CD4-positive, alpha-beta T cell treated with Interleukin-1 beta for 1 hour (primary cell): ENCODE measurements at places on chromosomes 3 and 15.

GRCh38 chr15:77243135-77243534 is 172.2 kb upstream of the TSPAN3 start:
- no peak for DNase-seq

DNA sequence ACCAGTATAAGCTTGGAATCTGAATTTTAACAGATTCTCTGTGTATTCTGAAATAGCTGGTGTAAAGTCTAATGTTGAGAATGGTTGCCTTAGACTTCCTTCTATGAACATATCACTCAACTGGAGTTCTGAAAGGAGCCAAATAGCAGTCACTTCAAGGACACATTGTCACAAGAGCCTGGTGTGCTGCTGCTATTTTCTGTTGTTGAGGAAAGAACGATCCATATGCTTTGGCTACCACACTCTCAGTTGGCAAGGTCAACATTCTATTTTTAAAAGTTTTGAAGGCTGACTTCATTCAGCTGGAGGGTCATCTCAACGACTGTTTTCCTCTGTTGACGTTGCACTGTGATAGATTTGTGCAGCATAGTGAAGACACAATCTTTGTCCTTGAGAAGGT is 248.7 kb downstream of the TUSC7 start:
- DNase-seq: no peak

GRCh38 chr15:101359365-101359947 is 64.4 kb upstream of the SNRPA1 start:
- DNase-seq: no peak

DNA sequence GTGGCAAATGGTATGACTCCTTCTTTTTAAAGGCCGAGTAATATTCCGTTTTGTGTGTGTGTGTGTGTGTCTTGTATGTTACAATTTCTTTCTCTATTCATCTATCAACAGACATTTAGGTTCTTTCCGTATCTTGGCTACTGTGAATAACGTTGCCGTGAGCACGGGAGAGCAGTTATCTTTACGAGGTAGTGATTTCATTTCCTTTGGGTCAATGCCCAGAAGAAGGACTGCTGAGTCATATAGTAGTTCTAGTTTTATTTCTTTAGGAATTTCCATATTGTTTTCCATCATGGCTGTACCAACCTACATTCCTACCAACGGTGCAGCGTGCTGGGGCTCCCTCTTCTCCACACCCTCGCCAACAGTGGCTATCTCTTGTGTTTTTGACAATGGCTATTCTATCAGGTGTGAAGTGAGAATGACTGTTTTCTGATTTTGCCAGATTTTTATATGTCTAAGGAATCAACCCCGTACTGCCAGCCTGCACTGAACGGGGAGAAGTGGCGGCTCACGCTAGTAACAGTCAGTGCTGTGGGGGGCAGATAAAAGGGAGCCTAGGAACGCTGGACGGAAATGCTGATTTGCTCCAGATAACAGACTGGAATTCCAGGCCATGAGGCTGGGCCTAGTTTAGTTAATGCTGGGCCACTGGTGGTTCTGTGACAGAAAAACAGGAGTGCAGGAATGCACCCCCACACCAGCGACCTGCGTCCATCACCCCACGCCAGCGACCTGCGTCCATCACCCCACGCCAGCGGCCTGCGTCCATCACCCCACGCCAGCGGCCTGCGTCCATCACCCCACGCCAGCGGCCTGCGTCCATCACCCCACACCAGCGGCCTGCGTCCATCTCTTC is 168.1 kb downstream of the XXYLT1 start:
- peak; percentile 26 for DNase-seq

DNA sequence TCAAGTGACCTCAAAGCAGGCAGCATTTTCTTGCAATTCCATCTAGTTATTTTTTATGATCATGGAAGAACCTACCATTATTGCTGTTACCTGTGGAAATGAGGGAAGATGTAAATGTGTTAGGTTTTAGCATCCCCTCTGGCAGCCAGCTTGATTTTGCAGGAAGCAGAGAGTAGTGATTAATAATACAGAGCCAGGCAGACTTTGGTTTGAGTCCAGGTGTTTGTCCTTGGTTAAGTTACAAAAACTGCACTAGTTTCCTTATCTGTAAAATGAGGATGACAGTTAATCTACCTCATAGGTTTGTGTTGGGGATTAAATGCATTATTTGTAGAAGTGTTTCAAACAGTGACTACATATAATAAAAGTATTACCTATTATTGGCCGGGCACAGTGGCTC is 6.7 kb upstream of the ZNF621 start:
- no peak for DNase-seq

GRCh38 chr15:51416129-51416528 is 74.7 kb downstream of the GLDN start:
- DNase-seq: no peak

DNA sequence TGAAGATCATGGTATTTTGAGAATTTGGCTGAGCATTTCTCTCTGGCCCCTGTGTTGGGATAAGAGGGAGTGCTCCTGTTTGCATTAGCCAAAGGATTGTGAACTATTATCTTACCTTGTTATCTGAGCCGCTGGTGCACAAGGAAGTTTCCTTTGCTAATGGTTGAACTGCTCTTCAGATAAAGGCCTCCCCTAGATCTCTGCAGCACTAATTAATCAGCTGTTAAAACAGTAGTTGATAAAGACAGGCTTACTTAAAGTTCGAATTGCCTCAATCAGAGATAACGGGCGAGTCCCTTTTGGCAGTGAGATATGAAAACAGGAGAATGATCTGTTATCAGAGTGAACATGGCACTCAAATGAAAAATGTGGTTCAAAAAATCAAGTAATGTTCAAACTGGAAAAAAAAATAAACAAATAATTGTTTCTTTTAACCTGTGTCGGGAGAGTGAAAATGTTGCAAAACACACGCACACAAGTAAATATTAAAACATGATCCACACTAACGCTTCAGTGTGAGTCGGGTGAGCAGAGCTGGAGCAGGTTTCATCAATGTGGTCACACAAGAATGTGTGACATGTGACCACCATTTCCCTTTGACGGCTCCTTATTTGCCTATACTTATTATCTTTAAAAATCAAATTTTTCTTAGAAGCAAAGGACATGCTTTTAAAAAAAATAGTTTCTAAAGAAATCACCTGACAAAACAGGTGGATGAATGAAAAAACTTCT is 469.1 kb downstream of the SOX2 start:
- no peak for DNase-seq

GRCh38 chr15:28273468-28273867 is 48.5 kb downstream of the HERC2 start:
- DNase-seq: no peak

DNA sequence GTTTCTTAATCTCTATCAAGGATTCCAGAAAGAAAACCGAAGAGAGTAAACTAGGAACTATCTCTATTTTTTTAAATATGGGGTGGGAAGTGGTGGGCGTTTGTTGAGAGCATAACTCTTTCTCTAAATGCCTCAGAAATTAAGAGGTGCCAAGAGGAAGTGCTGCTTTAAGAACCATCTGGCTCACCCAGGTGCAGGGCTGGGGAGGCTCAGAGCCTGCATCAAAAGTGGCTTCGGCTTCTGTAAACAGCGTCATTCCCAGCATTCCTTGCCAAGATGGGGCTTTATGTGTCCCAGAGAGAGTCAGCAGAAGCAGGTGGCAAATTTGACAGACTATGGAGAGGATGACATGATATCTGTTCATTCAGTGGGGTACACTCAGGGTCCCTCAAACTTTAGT is 123.3 kb upstream of the BFSP2 start:
- DNase-seq: no peak

DNA sequence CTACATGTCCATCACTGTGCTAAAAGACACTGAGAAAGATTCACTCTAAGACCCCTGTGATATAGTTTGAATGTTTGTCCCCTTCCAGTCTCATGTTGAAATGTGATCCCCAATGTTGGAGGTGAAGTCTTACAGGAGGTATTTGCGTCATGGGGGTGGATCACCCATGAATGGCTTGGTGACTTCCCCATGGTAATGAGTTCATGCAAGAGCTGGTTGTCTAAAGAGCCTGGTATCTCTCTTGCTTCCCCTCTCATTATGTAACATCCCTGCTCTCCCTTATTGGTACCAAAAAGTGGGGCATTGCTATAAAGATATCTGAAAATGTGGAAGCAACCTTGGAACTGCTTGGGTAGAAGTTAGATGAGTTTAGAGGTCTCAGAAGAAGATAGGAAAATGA is 32.2 kb upstream of the FAM174B start:
- DNase-seq: no peak

- DNase-seq: no peak
Measured at GRCh38 chr3:112467539-112467938, 31.7 kb downstream of the BTLA start.

- no peak for DNase-seq
Measured at GRCh38 chr15:76753131-76753530, 152.0 kb downstream of the SCAPER start.

- no peak for DNase-seq
Measured at GRCh38 chr3:101096444-101096843, 103.2 kb upstream of the ABI3BP start.

DNA sequence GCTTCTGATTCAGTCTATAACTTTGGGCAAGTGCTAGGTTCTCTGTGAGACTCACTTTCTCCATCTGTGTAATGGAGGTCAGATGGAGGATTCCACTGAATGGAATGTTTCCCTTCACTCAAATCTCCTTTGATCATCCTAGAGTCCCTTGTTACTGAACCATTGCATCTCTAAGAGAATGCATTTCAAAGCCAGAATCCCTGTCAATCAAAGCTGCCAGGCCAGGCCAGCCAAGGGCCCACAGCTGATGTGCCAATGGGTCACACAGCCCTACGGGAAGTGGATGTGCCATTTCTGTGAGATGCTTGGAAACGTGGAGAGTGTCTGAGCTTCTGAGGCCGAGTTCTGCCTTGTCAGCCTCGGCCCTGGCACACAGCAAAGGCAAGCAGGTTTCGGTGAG is 32.4 kb downstream of the SCN5A start:
- DNase-seq: no peak

DNA sequence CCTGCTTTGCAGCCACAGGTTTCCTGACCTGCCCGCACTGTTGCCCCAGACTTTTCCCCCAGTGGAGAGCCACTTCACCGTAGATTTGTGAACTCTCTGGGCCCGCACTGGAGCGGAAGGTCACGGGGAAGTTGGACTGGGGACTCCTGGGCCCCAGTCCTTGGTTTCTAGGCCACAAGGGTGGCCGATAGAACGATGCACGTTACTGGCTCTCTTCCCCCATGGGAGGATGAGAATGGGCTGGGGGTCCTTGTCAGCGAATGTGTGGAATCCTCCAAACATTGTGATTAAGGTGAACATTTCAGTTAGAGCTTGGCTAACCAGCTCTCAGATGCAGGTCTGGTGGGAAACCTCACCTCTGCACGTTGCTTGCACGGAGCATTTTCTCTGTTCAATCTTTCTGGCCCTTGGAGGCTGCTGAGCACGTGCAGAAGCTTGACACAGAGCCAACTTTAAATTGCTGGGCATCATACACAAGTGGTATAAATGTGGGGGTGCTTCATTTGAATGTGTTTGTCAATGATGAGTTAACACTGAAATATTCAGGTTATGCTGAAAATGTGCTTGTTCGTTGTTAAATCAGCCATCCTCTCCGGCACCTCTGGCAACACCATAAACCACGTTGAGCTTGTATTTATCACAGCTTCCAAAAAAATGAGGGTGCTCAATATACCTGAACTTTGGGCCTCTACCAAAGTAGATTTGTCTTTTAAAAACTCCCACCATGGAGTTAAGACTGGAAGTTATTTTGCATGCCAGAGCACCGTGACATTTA is 976 bp downstream of the DIS3L start:
- DNase-seq: no peak

DNA sequence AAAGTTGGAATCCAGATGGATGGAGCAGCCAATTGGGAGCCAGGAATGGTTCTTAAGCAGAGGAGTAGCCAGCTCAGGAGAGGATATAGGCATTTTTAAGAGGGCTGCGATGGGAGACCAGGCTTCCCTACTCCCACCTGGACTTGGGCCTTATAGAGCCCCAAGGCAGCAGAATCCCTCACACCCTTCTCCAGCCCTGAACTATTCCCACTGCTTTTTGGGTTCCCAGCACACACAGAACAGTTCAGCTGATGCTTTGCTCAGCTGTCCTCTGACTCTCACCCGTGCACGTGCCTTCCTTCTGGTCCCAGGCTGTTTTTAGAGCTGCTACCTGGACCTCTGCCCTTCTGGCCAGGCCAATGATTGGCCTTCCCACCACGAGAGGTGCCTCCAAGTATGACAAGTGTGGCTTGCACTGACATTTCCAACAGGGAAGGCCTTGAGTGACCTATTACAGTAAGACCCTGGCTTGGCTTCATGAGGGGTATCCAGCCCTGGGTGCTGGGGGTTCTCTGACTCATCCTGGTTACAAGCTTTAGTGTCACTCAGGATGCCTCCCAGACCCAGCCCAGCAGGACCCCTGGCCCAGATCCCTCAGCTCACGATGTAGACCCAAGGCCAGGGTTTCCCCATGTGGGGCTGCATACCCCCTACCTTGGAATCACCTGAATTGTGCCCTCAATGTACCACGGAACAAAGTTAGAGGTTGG is 25.2 kb downstream of the NOX5 start:
- DNase-seq: no peak

DNA sequence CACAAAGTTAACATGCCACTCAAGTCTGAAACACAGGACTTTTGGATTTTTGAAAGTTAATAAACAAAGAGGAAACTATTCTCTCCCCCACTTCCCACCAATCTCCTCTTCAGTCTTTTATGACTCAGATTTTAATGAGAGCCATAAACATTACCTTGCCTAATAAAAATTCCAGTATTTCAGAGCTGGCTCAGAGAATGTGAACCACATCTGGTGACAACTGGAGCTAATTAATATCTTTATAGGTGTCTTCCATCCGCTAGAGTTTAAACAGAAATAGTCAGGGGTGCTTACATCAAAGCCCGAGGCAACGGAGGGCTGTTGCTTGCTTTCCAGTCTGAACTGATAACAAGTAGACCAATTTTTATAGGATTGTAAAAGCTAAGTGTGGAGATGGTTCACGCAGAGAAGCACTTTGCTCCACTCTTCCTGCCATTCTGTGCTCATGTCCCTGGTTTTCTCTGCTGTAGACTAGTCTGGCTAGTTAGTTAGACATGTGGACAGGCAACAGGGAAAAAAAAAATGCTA is 363.6 kb downstream of the NR2F2 start:
- DNase-seq: no peak

- no peak for DNase-seq
Measured at GRCh38 chr15:63491116-63491827, 13.1 kb upstream of the USP3 start.

- no peak for DNase-seq
Measured at GRCh38 chr15:47582233-47582632, 135.1 kb upstream of the SEMA6D start.

- DNase-seq: no peak
Measured at GRCh38 chr3:21477541-21478288, 273.3 kb downstream of the ZNF385D start.

DNA sequence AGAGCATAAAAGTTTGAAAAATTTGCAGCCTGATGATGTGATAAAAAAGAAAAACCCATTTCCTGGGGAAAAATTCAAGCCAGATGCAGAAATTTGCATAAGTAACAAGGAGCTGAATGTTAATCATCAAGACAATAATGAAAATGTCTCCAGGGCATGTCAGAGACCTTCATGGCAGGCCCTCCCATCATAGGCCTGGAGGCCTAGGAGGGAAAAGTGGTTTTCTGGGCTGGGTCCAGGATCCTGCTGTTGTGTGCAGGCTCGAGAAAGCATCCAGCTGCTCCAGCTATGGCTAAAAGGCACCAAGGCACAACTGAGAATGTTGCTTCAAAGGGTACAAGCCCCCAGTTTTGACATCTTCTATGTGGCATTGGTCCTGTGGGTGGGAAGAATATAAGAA is 1014.0 kb downstream of the SI start:
- DNase-seq: no peak
